ENCODE measurements at places on chromosomes 4 and X.

DNA sequence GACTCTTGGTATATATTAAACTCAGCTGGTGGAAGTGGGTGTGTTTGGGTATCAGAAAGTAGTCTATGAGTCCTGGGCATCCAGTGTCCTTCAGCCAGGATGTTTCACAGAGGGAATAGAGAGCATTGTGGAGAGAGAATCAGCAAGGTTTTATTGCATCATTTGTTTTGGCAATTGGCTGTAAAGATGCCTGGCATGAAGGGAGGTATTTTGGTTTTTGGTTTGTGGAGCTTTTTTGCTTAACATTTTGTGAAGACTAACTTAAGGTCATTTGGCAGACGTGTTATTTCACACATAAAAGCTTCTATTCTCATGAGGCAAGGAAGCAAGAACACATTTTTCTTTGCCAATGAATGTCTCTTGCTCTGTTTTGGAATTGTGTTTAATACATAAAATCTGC is 71.1 kb downstream of the DCLK2 start:
- no peak for DNase-seq

GRCh38 chrX:68935362-68935761 is 106.5 kb downstream of the EFNB1 start:
- no peak for DNase-seq

DNA sequence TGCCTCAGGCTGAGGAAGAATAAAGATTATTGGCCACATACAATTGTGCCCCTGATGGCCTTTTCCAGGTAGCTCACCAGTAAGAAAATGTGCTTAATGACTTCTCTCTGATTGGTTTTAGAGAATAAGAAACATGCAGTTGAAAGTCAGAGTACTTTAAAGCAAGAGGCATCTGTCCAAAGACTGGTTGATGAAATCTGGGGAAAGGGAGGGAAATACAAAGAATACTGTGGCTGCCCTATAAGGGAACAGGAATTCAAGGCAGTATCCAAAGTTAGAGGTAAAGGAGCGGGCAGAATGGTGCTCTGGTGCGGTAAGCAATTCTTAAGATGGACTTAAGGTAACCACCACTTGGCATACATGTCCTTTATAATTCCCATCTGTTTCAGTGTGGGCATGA is 11.4 kb downstream of the PBDC1 start:
- no peak for DNase-seq

- no peak for DNase-seq
Observed at GRCh38 chr4:26288355-26288909, 32.4 kb upstream of the RBPJ start.

GRCh38 chr4:40173470-40173875 is 23.4 kb upstream of the RHOH start:
- DNase-seq, result no peak
